ENCODE measurements at places on chromosomes 13 and 19.

DNA sequence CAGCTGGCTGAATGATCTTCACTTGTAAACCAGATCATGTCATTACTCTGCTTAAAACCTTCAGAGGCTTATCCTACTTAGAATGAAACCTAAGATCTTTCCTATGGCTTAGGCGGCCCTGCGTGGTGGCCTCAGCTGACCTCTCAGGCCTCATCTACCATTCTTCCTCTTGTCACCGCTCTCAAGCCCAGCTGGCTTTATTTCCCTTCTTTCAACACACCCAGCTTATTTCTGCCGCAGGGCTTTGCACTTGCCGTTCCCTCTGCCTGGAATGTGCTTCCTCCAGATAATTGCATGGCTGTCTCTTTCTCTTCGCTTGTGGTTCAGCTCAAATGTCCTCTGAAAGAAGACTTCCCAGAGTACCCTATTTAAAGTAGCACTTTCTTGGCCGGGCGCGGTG, 3.6 kb upstream of the ASF1B start:
- peaks cover 5% of the 10 kb centered on the region for H3K4me1 ChIP-seq
- no peak overlapping the region for H3K27ac ChIP-seq
- H3K36me3 ChIP-seq: no peaks in the 10 kb centered on the region
- H3K4me3 ChIP-seq: no peak overlapping the region

- H3K27me3 ChIP-seq: no peaks in the 10 kb centered on the region
- H3K4me1 ChIP-seq: peaks cover 12% of the 10 kb centered on the region
- no peak overlapping the region for H3K4me3 ChIP-seq
- H3K36me3 ChIP-seq: no peaks in the 10 kb centered on the region
These were observed 140.6 kb downstream of the LHFPL6 start for GRCh38 chr13:39462428-39462827.

DNA sequence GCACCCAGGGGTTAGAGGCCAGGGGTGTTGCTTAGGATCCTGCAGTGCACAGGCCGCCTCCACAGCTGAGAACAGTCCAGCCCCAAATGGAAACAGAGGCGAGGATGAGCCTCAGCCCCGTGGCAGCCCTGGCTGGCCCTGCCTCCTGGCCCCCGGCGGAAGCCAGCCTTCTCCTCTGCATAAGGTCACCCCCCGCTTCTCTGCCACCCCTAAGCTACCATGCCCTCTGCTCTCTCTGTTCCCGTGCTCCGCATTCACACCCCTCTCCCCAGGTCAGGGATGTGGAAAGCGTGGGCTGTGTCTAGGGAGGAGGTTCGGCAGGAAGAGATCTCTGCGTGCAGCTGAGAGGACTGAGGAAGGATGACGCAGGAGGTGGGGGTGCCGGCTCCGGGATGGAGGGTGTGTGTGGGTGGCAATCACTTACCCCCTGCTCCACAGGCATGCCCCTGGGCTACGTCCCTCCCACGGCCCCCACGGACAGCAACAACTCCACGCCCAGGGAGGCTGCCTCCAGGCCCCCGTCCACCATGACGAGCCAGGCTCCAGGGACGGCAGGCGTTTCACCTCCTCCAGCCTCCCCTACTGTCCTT, 6.0 kb downstream of the SSC5D start:
- DNase-seq: no peak
- H3K4me1 ChIP-seq: peaks cover 4% of the 10 kb centered on the region
- H3K27ac ChIP-seq: no peak overlapping the region

DNA sequence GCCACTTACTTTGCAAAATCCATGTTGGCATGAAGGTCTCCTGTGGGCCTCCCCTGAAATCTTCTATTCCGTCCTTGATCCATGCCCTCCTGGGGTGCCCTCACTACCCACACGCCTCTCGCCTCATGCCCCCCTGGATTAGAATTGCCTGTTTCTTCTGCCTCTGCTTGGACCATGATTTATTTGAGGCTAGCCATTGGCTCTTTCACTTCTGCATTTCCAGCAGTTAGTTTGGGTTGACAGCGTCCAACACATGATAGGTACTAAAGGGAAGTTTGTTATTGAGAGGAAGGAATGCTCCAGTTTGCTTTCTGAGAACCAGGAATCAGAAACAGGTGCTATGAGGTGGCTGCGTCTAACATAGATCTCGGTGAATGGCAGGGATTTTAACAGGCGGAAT, 30.5 kb upstream of the TPTE2 start:
- H3K4me3 ChIP-seq: no peak overlapping the region
- no peaks in the 10 kb centered on the region for H3K36me3 ChIP-seq
- no peak for DNase-seq
- peaks cover 31% of the 10 kb centered on the region for H3K4me1 ChIP-seq
- no peaks in the 10 kb centered on the region for H3K27me3 ChIP-seq

DNA sequence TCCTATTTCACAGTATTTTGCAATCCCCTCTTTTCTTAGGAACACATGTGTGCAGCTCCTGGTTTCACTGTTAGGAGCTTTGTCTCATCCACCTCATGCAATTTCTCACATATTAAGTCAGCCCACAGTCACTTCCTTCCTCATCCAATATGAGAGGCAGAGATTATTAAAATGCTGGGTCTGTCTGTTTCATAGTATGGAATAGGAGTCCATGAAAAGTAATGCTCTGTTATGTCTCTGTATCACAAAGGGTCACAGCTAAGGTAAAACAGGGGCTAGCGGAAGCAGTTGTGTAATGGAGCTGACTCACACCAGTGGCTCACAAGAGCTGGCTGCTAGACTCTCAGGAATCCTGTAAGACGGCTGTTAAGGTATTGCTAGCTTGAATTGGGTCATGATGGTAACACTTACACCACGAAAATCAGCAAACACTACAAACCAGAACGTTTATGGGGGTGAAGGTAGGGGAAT, 216.5 kb downstream of the EFNB2 start:
- H3K27ac ChIP-seq: peak overlapping the region; percentile 5
- H3K36me3 ChIP-seq: no peaks in the 10 kb centered on the region
- DNase-seq: peak; percentile 21
- no peaks in the 10 kb centered on the region for H3K27me3 ChIP-seq
- H3K4me1 ChIP-seq: peaks cover 5% of the 10 kb centered on the region

- no peak overlapping the region for H3K4me3 ChIP-seq
- H3K27ac ChIP-seq: no peak overlapping the region
- peaks cover 28% of the 10 kb centered on the region for H3K4me1 ChIP-seq
- no peak for DNase-seq
- H3K36me3 ChIP-seq: peaks cover 5% of the 10 kb centered on the region
- H3K27me3 ChIP-seq: no peaks in the 10 kb centered on the region
These were observed 29.2 kb downstream of the RHPN2 start for GRCh38 chr19:33035461-33035860.

GRCh38 chr13:79932556-79932955, 408.4 kb downstream of the SPRY2 start:
- H3K36me3 ChIP-seq: no peaks in the 10 kb centered on the region
- no peaks in the 10 kb centered on the region for H3K27me3 ChIP-seq
- DNase-seq: no peak
- H3K27ac ChIP-seq: no peak overlapping the region
- H3K4me1 ChIP-seq: no peaks in the 10 kb centered on the region

DNA sequence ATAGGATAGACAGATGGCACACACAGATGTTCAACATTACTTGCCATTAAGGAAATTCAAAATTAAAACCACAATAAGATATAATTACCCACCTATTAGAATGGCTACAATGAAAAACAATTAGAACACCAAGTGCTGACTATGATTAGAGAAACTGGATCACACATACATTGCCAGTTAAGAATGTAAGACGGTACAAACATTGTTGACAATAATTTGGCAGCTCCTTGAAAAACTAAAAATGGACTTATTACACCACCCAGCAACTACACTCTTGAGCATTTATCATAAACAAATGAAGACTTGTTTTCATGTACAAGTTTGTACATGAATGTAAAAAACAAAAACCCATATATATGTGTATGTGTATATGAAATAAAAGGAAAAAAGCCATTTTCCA, 13.7 kb downstream of the ZNF461 start:
- DNase-seq: no peak
- H3K4me3 ChIP-seq: no peak overlapping the region
- no peak overlapping the region for H3K27ac ChIP-seq
- H3K4me1 ChIP-seq: no peaks in the 10 kb centered on the region
- H3K27me3 ChIP-seq: no peaks in the 10 kb centered on the region

DNA sequence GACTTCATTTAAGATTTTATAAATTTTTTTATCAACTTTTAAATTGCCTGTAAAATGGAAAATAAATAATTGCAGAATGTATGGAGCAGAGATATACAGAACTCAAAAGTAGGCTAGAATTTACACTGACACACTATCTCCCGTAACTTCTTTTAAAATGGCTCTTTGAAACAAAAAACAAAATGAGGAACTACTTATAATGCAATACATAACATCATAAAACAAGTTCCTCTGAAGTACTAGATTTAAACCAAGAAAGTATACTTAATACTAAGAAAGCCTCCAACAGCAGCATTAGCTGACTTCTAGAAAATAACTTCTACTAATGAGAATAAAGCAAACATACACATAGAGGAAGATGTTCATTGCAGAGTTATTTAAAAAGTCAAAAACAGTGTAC, 17.0 kb downstream of the RBM26 start:
- H3K27me3 ChIP-seq: no peaks in the 10 kb centered on the region
- no peak overlapping the region for H3K27ac ChIP-seq
- no peak for DNase-seq
- H3K4me3 ChIP-seq: no peak overlapping the region
- peaks cover 23% of the 10 kb centered on the region for H3K4me1 ChIP-seq

GRCh38 chr19:8025316-8025715, 19.9 kb upstream of the ELAVL1 start:
- DNase-seq: no peak
- no peaks in the 10 kb centered on the region for H3K36me3 ChIP-seq
- H3K4me1 ChIP-seq: peaks cover 42% of the 10 kb centered on the region
- H3K27me3 ChIP-seq: no peaks in the 10 kb centered on the region
- no peak overlapping the region for H3K4me3 ChIP-seq
- H3K27ac ChIP-seq: no peak overlapping the region

GRCh38 chr13:42553098-42554046, 20.6 kb upstream of the TNFSF11 start:
- no peak for DNase-seq
- no peak overlapping the region for H3K27ac ChIP-seq
- H3K27me3 ChIP-seq: no peaks in the 10 kb centered on the region
- H3K4me1 ChIP-seq: no peaks in the 10 kb centered on the region
- H3K36me3 ChIP-seq: no peaks in the 10 kb centered on the region
- no peak overlapping the region for H3K4me3 ChIP-seq

- DNase-seq: no peak
- H3K4me3 ChIP-seq: no peak overlapping the region
- no peaks in the 10 kb centered on the region for H3K36me3 ChIP-seq
- no peaks in the 10 kb centered on the region for H3K4me1 ChIP-seq
These were observed 138.1 kb downstream of the POU4F1 start for GRCh38 chr13:78465250-78465649.

DNA sequence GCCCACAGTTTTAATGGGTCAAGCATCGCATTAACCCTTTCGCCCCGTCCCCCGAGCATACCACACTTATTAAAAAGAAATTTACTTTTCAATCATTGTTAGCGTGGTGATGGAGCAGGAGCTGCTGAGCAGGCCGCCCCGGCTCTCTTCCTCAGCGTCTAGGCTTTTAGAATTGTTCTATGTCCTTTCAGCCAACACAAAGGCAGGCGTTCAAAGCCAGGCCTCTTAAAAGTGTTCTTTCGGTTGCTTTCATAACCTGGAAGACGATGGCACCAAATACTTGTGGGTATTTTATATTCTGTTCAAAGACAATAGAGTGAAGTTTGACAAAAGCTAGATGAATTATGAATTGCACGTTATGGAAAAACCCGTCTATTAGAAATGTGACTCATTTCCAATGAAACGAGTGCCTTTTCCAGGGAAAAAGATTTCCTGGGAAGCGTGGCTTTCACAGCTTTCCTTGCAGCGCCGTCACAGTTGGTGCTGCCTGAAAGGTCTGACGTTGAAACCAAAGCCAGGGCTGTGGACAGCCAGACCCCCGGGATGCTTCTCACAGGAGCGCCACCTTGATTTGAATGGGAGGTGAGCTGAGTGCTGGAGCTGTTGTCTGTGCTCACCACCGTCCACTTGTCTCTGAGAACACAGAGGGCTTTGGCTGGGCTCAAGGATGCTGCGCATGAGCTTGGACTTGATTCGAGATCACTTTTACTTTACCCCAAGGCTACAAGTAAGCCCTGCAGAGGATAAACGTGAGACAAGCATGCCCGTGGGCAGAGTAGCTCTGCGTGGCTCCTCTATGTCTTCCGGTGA, 78.8 kb downstream of the SOX1 start:
- DNase-seq: no peak
- no peaks in the 10 kb centered on the region for H3K36me3 ChIP-seq
- H3K27ac ChIP-seq: no peak overlapping the region
- H3K4me3 ChIP-seq: no peak overlapping the region
- H3K4me1 ChIP-seq: no peaks in the 10 kb centered on the region

DNA sequence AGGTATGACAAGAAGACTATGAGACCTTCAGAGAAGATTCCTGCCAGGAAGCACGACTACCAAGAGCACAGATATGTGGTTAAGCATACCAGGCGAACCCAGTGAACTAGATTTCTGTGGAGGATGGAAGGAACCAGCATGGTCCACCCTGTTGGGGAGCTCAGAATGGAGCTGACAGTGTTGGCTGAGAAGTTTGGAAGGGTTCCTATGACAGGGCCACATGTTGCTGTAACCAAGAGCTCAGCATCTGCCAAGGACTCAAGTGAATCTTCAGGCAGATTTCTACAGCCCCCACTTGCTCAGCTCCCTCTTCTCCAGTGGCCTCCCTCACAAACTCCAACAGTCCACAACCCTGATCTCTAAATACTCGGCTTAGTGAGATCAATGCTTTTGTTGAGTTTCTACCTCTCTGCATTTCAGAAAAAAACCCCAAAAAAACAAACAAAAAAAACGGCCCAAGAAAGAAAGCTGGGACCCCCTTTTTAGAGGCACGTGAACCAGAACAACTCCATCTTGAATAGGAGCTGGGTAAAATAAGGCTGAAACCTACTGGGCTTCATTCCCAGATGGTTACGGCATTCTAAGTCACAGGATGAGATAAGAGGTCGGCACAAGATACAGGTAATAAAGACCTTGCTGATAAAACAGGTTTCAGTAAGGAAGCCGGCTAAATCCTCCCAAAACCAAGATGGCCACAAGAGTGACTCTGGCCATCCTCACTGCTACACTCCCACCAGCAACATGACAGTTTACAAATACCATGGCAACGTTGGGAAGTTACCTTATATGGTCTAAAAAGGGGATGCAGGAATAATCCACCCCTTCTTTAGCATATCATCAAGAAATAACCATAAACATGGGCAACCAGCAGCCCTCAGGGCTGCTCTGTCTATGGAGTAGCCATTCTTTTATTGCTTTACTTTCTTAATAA, 691.1 kb downstream of the UQCRFS1 start:
- H3K27me3 ChIP-seq: no peaks in the 10 kb centered on the region
- DNase-seq: no peak
- H3K27ac ChIP-seq: no peak overlapping the region
- H3K4me1 ChIP-seq: no peaks in the 10 kb centered on the region

All from Caco-2 (cell line).